Activated T-helper 1 cell treated with anti-CD3 and anti-CD28 coated beads, Interleukin-12 subunit alpha, Interleukin-12 subunit beta, Interleukin-2, Interleukin-4 antibody, amounts not matched to agents 30 ng/mL and 10 ng/mL and 1 ng/mL, durations not matched to agents 14 hours and 24 hours and 36 hours (primary cell): ENCODE measurements at places on chromosomes 12 and 14. TPM values are rescaled to one million over a fixed set of nuclear protein-coding genes. Genes with fewer than 3 reads are reported as not detected.

- DNase-seq = no peak
Observed at GRCh38 chr12:64123448-64123847, 98.6 kb downstream of the KICS2 start.

DNA sequence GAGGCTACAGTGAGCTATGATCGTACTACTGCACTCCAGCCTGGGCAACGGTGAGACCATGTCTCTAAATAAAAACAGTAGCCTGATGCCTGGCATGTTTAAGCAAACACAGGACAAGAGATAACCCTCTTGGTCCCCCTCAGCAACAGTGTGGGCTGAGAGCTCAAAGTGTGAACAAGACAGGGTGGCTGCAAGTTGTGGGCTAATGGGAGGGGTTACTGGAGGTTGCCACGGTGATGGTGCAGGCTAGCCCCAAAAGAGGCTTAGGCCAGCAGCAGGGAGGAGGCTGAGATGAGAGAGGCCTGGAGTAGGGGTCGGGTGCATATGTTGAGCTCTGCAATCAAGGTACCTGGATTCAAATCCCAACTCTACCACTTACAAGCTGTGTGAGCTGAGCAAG lies 3.4 kb upstream of the LGMN start:
- no peak for DNase-seq

DNA sequence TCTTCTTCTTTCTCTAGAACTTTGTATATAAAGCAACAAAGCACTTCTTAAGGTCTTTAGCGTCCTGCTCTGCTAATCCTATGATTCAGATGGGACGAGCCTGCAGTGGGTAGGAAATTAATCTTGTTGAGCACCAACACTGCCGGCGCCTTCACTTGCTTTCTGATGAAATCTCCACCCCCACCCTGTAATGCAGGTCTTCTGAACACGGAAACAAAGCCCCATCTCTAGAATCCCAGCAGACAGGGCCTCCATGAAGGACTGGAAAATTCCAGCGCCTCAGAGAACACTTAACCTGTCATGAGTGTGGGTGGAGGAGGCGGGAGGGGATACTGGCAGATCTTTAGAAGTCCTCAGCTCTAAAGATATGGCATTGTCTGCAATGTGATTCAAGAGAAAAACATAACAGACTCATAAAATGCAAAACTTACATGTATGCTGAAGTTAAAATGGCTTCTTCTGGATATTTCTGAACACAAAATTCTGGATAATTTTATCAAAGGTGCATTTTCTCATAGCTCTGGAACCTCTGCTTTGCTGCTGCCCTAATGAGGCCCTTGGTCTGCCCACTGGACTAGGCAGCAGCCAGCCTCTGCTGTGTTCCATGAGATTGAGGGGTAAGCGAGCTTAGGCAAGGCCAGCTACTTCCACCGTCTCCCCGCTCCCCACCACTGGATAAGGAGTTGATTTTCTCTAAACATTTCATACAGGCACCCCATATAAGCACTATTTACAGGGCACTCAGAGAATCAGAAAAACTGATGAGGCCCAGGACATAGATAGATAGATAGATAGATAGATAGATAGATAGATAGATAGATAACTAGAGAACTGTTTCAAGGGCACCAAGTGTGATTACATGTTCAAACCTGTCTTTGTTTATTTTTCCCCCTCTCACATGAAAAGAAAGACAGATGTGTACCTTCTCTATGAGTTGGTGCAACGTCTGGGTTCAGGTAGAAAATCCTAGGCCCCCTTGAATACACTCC lies 43.1 kb downstream of the ZFP36L1 start:
- no peak for DNase-seq

SLC38A4 gene
- not detected in 2 replicates for total RNA-seq
